ENCODE measurements at places on chromosomes 2 and 18.

GRCh38 chr2:85716346-85716914 is 22.3 kb downstream of the GNLY start:
- H3K27ac ChIP-seq: no peak overlapping the region
- H3K4me1 ChIP-seq: no peaks in the 10 kb centered on the region
- DNase-seq: no peak
- H3K4me3 ChIP-seq: no peak overlapping the region
- no peaks in the 10 kb centered on the region for H3K27me3 ChIP-seq
- H3K36me3 ChIP-seq: no peaks in the 10 kb centered on the region

GRCh38 chr18:10660179-10660884 is 134.5 kb downstream of the NAPG start:
- H3K4me1 ChIP-seq: no peaks in the 10 kb centered on the region
- no peak for DNase-seq
- H3K4me3 ChIP-seq: no peak overlapping the region
- H3K27ac ChIP-seq: no peak overlapping the region
- no peaks in the 10 kb centered on the region for H3K27me3 ChIP-seq

DNA sequence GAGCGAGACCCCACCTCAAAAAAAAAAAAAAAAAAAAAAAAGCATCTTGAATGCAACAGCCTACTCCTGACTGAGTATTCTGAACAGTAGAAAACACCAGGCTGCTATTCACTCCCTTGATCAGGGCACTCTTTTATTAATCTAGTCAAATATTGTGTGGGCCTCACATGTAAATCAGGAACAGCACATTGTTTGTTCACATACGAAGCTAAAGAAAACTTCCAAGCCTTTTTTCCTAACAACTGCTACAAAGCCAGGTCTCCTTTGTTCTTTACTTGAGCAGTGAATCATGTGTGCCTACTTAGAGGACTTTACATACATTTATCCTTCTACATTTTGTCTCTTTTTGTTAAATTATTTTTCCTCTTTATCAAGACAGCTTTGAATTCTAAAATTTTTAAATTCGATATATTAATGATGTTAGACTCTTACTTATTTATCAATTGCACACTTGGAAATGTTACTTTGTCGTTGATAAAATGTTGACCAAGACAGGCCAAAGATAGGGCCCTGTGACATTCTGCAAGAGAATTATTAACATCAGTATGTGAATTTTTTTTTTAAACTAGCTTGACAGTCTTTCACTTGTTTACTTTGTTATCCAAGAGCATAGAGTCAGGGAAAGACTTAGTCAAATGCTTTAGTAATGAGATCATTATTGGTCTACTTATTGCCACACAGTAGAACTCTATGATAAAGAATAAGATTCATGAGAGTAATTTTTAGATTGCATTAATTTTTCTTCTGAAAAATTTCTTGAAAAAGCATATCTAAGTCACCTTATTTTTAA is 13.2 kb downstream of the SPATS2L start:
- no peaks in the 10 kb centered on the region for H3K36me3 ChIP-seq
- H3K4me1 ChIP-seq: peaks cover 7% of the 10 kb centered on the region
- no peak for DNase-seq

- no peak overlapping the region for H3K27ac ChIP-seq
- no peaks in the 10 kb centered on the region for H3K4me1 ChIP-seq
- H3K4me3 ChIP-seq: no peak overlapping the region
- no peak for DNase-seq
Measured at GRCh38 chr2:69585855-69586555, 57.5 kb downstream of the AAK1 start.

GRCh38 chr18:69954719-69955480 is 7.2 kb upstream of the CD226 start:
- DNase-seq: no peak
- no peaks in the 10 kb centered on the region for H3K27me3 ChIP-seq
- H3K4me1 ChIP-seq: no peaks in the 10 kb centered on the region
- H3K4me3 ChIP-seq: no peak overlapping the region
- no peak overlapping the region for H3K27ac ChIP-seq

DNA sequence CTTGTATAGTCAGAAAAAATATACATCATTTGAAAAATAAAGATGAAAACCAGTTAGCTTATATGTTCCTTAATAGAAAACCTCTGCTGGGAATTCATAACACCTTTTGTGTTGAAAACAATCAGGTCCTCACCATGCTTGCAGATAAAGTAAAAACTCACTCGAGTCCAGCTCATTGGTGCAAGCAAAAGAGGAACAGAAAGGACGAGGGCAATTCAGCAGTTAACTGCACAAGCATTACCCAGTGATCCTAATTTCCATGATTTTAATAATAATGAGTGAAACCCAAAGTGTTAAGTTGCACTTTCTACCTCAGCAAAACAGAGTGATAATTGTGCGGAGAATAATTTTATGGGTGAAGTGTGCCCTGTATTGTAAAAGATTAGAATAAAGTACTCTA is 839.9 kb downstream of the BCL11A start:
- H3K4me3 ChIP-seq: no peak overlapping the region
- no peak for DNase-seq
- no peak overlapping the region for H3K27ac ChIP-seq
- peaks cover 2% of the 10 kb centered on the region for H3K27me3 ChIP-seq
- no peaks in the 10 kb centered on the region for H3K36me3 ChIP-seq
- H3K4me1 ChIP-seq: no peaks in the 10 kb centered on the region

DNA sequence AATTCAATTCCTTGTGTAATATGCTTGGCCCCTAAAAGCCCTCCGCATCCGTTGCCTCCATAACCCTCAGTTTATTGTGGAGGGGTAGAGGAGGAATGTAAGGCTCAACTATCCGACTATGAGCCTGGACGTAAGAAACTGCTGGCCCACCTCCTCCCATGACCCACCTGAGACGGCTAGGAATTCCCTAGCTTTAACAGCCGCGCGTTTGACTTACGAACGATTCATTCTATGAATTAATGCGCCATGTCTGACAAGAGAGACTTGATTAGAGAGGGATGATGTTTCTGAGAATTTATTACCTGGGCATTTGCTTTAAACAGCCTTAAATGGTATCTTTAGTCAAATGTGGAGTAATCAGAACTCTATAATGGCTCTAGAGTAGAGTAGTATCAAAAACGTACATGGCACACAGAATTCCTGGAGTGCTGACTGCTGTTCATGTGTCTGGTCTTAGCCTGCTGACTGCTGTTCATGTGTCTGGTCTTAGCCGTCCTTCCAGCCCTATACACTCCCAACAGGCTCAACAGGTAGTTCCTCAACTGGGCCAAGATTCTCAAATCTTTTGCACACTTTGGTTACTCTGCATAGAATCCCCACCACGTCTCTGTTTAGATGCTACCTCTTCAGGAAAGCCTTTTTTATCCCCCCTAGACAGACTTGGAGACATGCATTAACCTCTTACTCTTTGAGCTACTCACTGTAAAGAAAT is 899 bp upstream of the GFPT1 start:
- peak overlapping the region; percentile 83 for H3K27ac ChIP-seq
- no peak for DNase-seq
- no peaks in the 10 kb centered on the region for H3K4me1 ChIP-seq
- peak overlapping the region; percentile 79 for H3K4me3 ChIP-seq

DNA sequence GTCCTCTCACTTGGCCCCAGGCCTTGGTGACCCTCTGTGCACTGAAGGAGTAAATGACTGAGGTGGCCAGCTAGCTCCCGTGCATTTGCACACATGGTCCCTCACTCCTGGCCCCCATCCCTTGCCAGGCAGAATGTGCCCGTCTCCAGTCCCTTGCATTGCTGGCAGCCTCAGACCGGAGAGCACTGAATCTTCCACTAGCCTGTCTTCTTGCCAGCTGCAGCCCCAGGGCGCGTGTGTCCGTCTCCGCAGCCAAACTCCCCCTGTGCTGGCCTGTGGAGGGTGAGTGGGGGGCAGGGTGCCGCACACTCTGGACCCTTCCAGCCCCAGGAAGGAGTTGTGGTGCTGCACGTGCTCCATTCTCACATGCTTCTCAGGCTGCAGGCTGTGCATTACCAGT is 35.9 kb downstream of the INPP4A start:
- no peaks in the 10 kb centered on the region for H3K4me1 ChIP-seq
- H3K36me3 ChIP-seq: no peaks in the 10 kb centered on the region

GRCh38 chr2:112794841-112795240 is 10.5 kb upstream of the IL1A start:
- H3K4me3 ChIP-seq: no peak overlapping the region
- no peaks in the 10 kb centered on the region for H3K27me3 ChIP-seq
- H3K36me3 ChIP-seq: no peaks in the 10 kb centered on the region
- no peaks in the 10 kb centered on the region for H3K4me1 ChIP-seq
- H3K27ac ChIP-seq: no peak overlapping the region

DNA sequence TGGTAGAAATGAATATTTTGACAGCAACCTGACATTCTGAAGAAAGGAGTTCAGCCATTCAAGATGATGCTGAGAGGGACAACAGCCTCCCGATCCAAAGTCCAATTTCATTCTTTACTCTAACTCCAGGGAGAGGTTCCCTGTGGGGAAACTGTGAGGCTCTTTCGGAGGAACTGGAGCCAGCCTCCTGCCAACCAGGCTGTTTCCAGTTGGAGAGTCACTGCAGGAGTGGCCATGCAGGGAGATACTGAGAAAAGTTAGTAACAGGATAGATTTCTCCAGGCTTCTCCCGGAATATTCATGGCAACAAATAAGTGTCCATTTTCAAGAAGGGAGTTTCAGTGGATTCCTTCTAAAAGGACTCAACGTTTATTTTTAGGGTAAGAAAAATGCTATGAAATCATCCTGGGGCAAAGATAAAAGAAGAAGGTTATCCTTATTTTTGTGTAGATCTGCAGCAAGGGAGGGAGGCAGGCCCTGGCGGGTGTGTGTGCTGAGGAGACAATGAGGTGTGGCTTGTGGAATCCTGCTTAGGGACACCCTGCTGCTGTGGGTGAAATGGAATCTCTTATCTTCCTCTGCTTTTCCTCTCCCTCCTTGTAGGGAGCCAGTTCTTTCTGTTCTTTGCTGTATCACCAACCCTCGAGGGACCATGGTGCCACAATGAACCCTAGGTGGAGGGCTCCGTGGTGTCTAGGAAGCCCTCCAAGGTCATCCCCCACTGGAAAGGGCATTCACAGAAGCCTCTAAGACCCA is 18.1 kb downstream of the KLHL14 start:
- no peaks in the 10 kb centered on the region for H3K27me3 ChIP-seq
- H3K36me3 ChIP-seq: no peaks in the 10 kb centered on the region
- no peak overlapping the region for H3K4me3 ChIP-seq
- no peaks in the 10 kb centered on the region for H3K4me1 ChIP-seq

DNA sequence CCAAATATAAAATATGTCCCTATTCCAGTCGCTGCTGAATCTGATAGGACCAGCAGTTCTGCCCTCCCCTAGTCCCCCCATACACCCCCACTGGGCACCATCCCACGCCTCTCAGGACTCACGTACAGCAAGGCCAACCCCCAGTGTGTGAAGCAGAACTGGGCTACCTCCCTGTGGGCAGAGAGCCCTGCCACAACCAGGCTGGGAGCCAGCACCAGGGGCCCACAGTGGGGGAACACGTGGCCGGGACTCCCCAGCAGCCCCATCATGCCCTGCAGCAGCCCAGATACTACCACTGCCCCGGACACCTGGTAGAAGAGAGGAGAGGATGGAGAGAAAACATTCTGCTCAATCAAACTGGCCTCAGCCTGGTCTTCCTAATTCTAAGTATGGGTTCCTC is 1.3 kb downstream of the SLC23A3 start:
- H3K4me3 ChIP-seq: no peak overlapping the region
- no peak for DNase-seq
- no peaks in the 10 kb centered on the region for H3K4me1 ChIP-seq
- H3K36me3 ChIP-seq: no peaks in the 10 kb centered on the region
- no peak overlapping the region for H3K27ac ChIP-seq

DNA sequence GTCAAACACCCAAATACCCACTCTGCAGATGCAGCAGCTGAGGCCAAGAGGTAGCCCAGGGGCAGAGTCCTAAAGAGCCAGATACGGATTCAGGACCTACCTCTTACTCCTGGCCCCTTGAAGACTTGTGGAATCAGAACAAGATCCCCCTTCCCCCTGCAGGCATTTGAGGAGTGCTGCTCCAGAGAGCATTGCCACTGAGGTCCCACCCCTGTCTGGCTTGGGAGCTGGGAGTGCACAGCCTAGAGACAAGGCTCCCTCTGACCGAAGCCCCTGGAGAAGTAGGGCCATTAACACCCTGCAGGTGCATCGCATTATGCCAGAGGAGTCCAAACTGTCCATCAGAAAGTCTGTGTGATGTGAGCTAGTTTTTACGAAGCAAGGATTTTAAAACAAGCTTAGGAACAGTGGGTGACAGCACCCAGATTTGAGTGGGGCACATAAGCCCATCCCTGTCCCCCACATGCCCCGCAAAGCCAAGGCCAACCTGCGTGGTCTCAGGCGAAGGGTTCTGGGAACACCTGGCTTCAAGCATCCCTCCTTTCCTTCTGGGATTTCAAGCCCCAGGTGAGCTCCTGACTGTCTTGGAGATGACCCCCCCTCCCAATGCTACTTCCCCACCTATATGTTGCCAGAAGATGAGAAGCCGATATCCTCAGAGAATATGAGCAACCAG is 48.4 kb downstream of the MTERF4 start:
- no peaks in the 10 kb centered on the region for H3K27me3 ChIP-seq
- H3K36me3 ChIP-seq: no peaks in the 10 kb centered on the region
- H3K4me3 ChIP-seq: no peak overlapping the region
- no peak overlapping the region for H3K27ac ChIP-seq
- no peak for DNase-seq

GRCh38 chr2:181407171-181407570 is 50.0 kb upstream of the ITGA4 start:
- H3K27me3 ChIP-seq: peaks cover 1% of the 10 kb centered on the region

- H3K36me3 ChIP-seq: no peaks in the 10 kb centered on the region
- DNase-seq: no peak
- no peak overlapping the region for H3K27ac ChIP-seq
Measured at GRCh38 chr18:74944676-74945075, 264.3 kb downstream of the PTGR3 start.

GRCh38 chr2:129191530-129191929 is 787.9 kb upstream of the RAB6C start:
- no peaks in the 10 kb centered on the region for H3K4me1 ChIP-seq
- H3K27me3 ChIP-seq: no peaks in the 10 kb centered on the region
- no peaks in the 10 kb centered on the region for H3K36me3 ChIP-seq
- no peak for DNase-seq
- no peak overlapping the region for H3K4me3 ChIP-seq

GRCh38 chr2:208477741-208478140 is 71.1 kb downstream of the PTH2R start:
- H3K27me3 ChIP-seq: no peaks in the 10 kb centered on the region
- DNase-seq: no peak
- no peak overlapping the region for H3K4me3 ChIP-seq
- no peaks in the 10 kb centered on the region for H3K4me1 ChIP-seq

- H3K36me3 ChIP-seq: no peaks in the 10 kb centered on the region
- peaks cover 15% of the 10 kb centered on the region for H3K4me1 ChIP-seq
- no peaks in the 10 kb centered on the region for H3K27me3 ChIP-seq
- H3K4me3 ChIP-seq: peak overlapping the region; percentile 97
Measured at GRCh38 chr2:33136566-33136965, 189.8 kb downstream of the LTBP1 start.

Measured in aorta (tissue), 5 donors.